ENCODE measurements at places on chromosomes 5 and 9.
A peak's percentile ranks its signal among the peaks of the same experiment; 100 is the strongest.

- DNase-seq, result no peak
Measured at GRCh38 chr5:90267646-90268045, 141.9 kb downstream of the CETN3 start.

DNA sequence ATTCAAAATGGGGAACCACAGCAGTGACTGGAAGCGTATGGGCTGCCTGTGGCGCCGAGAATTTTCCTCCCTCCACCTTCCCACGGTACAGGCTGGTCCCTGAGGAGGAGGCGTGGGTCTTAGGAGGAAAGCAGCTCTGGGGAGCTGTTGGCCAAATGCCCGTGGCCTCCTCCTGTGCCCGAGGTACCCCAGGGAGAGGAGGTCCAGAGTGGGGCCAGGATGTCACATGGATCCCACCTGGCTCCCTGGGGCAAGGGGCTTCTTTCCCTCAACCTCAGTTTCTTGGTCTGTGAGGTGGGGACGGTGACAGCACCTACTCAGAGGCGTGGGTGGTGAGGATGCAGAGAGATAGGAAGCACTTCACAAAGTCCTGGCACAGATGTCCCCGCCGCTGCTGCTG, 16.5 kb downstream of the PRRX2 start:
- DNase-seq, result no peak

- DNase-seq, result peak; percentile 37
Measured at GRCh38 chr5:146137967-146138403, 32.6 kb upstream of the PLAC8L1 start.

GRCh38 chr9:5879419-5880181, 11.1 kb upstream of the MLANA start:
- no peak for DNase-seq

DNA sequence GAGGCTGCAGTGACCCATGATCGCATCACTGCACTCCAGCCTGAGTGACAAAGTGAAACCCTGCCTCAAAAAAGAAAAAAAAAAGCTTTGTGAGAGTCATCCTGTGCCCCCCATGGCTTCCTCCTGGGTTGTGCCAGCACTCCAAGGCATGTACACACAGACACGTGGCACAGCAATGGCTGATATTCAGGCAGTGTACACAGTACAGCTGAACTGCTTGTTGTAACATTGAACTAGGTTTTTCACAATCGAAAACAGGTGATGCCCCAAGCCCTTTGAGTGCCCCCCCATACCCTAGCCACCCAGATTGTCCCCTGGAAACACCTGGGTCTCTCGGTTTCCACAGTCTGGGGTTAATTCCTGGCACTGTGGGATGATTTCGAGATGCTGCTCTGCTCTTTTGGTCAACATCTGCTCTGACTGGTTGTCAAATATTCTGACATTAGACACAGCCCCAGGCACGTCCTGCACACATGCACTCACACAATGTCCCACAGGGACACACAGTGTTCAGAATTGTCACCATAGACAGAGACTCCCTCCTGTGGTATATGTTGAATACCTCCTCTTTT, 9.2 kb downstream of the SPINK4 start:
- no peak for DNase-seq

DNA sequence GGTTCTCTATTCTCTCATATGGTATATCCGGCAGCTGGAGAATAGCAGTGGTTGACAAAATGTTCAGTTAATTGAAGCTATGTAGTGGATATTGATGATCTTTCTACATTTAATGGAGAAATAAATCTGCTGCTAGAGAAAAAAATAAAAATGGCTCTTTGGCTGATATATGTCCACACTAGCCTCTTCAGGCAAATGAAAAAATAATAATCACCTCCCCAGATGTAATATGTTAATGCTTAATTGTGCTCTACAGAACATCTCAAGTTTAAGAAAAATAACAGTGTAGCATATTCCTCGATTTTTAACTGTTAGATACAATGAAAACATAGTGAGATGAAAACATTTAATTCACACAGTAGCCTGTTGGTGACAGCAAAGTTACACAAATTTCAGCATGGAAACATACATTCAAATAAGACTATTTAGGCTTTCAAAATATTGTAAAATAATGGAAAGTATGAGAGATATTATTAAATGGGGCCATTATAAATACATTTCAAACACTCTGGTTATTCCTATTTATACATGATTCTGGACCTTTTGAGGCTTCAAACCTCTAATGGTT, 543.0 kb downstream of the MAT2B start:
- no peak for DNase-seq

GRCh38 chr5:21145376-21145775, 1157.4 kb upstream of the CDH18 start:
- no peak for DNase-seq
